ENCODE measurements at places on chromosomes 2 and 18. TPM values are rescaled to one million over a fixed set of nuclear protein-coding genes. Genes with fewer than 3 reads are reported as not detected.

IL18RAP gene
- total RNA-seq, result 3.7 TPM

LYPD6 gene
- total RNA-seq, result not detected

HTR2B gene
- not detected for total RNA-seq

TGFA gene
- 0.69 TPM for total RNA-seq

GPR39 gene
- total RNA-seq, result not detected

DNA sequence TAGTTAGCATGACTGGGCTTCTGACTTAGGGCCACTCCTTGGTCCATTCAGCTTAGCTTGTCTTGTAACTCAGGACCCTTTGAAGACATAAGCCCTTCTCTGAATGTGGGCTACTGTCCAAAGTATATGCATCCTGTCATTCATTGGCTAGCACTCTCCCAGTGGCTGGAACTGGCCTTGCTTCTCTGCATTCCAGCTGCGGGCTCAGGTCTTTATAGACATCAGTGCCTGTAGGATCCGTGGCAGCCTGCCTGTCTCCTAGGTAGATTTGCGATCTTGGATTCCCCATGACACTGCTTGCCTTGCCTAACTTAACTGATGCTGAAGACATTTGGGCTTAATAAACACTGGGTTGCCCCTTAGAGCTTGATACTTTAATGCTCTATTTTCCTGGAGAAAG lies 170.1 kb downstream of the DCC start:
- no peak for ATAC-seq
- H3K27me3 ChIP-seq, result no peaks in the 10 kb centered on the region
- no peaks in the 10 kb centered on the region for H3K36me3 ChIP-seq
- no peak overlapping the region for H3K4me3 ChIP-seq

DNA sequence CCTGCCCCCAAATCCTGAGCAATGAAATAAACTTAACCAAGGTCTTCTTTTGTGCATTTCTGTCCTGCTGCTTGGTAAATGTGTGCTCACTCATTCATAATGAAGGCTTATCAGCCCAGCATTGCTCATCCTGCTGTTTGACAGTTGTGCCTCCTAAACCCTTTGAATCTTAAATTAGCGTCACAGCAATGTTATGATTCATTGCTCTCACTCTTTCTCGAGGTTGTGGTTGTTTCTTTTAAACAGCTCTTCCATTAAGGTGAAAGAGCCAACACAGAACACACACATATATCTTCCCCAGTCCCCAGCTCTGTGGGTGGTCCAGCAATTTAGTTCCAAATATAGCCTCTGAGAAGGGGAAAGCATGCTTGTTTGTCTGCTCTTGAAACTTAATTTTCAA lies 84.0 kb downstream of the EVA1A start:
- peak; percentile 46 for ATAC-seq
- no peak overlapping the region for H3K27ac ChIP-seq
- H3K4me1 ChIP-seq, result no peaks in the 10 kb centered on the region
- H3K36me3 ChIP-seq, result no peaks in the 10 kb centered on the region
- peaks cover 23% of the 10 kb centered on the region for H3K27me3 ChIP-seq
- H3K4me3 ChIP-seq, result no peak overlapping the region

GRCh38 chr2:55948176-55948923 lies 24.8 kb upstream of the EFEMP1 start:
- H3K4me3 ChIP-seq, result no peak overlapping the region
- H3K4me1 ChIP-seq, result no peaks in the 10 kb centered on the region
- H3K36me3 ChIP-seq, result no peaks in the 10 kb centered on the region
- no peak for ATAC-seq
- peaks cover 4% of the 10 kb centered on the region for H3K27me3 ChIP-seq
- H3K27ac ChIP-seq, result no peak overlapping the region

DNA sequence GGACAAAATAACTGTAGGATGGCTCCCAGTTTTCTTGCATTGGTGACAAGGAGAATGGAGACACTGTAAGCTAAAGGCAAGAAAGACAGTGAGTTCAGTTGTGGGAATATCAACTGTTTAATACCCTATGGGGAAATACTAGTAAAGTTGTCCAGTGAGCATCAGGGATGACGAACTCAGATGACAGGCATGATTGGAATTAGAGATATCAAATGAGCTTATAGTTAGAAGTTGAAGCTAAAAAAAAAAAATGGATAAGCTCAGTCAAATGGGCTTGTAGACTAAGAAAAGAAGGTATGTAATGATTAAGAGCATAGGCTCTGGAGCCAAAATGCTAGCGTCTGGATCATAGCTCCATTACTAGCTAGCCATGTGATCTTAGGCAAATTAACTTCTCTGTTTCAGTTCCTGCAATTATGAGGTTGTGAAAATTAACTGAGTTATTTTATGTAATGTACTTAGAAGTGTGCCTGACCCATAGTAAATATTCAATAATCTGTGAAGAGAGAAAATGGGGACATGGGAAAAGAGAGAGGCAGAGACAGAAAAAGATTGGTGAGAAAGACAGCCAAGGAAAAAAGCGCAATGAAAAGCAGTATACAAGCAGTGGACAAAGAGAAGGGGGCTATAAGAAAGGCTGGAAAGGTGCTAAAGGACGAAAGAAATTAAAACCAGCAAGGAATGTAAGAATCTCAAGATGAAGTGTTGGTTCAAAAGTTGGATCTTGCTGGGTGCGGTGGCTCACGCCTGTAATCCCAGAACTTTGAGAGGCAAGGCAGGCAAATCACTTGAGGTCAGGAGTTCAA lies 95.7 kb upstream of the SLC39A10 start:
- no peak for ATAC-seq
- peaks cover 33% of the 10 kb centered on the region for H3K4me1 ChIP-seq
- peak overlapping the region; percentile 87 for H3K4me3 ChIP-seq

- no peak overlapping the region for H3K27ac ChIP-seq
- no peaks in the 10 kb centered on the region for H3K4me1 ChIP-seq
- H3K27me3 ChIP-seq, result peaks cover 18% of the 10 kb centered on the region
- no peaks in the 10 kb centered on the region for H3K36me3 ChIP-seq
These were observed 125.5 kb upstream of the SPATS2L start for GRCh38 chr2:200180943-200181342.

DNA sequence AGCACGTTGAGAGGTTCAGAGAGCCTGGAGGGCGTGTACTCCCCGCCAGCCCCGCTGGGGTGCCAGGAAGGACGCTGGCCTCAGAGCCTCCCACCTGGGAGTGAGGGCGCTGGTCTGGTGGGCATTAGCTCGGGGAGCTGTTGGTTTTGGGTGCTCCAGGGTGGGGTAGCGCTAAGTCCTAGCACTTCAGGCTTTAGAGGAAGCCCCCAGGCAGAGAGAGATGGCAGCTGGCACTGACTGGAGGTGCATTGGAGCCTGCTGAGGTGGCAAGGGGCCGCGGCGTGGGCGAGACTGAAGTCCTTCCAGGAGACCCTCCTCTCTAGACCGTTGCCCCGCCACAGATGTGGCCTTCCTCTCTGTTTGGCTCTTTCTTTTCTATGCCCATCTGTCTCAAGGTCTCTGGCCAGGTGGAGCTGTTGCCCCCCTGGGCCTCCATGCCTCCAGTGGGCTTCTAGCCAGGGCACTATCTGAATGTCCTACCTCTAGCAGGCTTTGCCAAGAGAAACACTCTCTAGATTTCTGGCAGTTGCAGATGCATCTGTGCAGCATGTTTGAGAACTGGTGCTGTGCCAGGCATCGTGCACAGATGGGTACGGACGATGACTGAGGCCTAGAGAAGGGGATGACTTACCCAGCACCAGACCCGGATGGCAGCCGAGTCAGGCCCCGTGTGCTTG lies 6.6 kb downstream of the CAPN10 start:
- ATAC-seq, result no peak
- no peaks in the 10 kb centered on the region for H3K27me3 ChIP-seq
- H3K36me3 ChIP-seq, result peaks cover 19% of the 10 kb centered on the region
- H3K4me1 ChIP-seq, result peaks cover 14% of the 10 kb centered on the region

GRCh38 chr2:44566059-44566458 lies 204.3 kb downstream of the CAMKMT start:
- no peaks in the 10 kb centered on the region for H3K36me3 ChIP-seq
- peaks cover 11% of the 10 kb centered on the region for H3K4me1 ChIP-seq
- H3K4me3 ChIP-seq, result no peak overlapping the region
- no peak overlapping the region for H3K27ac ChIP-seq
- no peaks in the 10 kb centered on the region for H3K27me3 ChIP-seq

GRCh38 chr2:100964222-100964621 lies 37.9 kb upstream of the RPL31 start:
- peaks cover 7% of the 10 kb centered on the region for H3K4me1 ChIP-seq
- ATAC-seq, result no peak
- H3K4me3 ChIP-seq, result no peak overlapping the region
- H3K27ac ChIP-seq, result no peak overlapping the region
- H3K27me3 ChIP-seq, result no peaks in the 10 kb centered on the region

- no peaks in the 10 kb centered on the region for H3K36me3 ChIP-seq
- no peak overlapping the region for H3K27ac ChIP-seq
- ATAC-seq, result no peak
- H3K4me3 ChIP-seq, result no peak overlapping the region
These were observed 1.9 kb downstream of the GLI2 start for GRCh38 chr2:120737340-120738101.

DNA sequence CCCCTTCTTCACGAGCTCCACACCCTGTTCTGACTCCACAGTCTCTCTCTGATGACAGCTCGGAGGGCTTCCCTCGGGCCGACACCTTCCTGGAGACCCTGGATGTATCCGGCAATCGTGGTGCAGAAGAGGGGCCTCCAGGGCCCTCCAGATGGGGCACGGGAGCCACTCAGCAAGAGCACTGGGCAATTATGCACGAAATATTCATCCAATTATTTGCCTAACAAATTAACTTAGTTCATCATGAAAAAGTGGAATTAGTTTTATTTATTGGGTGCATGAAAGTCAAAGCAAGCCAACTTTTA lies 277.3 kb upstream of the HDAC4 start:
- no peaks in the 10 kb centered on the region for H3K36me3 ChIP-seq
- H3K4me1 ChIP-seq, result peaks cover 6% of the 10 kb centered on the region
- no peak overlapping the region for H3K4me3 ChIP-seq
- H3K27me3 ChIP-seq, result peaks cover 5% of the 10 kb centered on the region

DNA sequence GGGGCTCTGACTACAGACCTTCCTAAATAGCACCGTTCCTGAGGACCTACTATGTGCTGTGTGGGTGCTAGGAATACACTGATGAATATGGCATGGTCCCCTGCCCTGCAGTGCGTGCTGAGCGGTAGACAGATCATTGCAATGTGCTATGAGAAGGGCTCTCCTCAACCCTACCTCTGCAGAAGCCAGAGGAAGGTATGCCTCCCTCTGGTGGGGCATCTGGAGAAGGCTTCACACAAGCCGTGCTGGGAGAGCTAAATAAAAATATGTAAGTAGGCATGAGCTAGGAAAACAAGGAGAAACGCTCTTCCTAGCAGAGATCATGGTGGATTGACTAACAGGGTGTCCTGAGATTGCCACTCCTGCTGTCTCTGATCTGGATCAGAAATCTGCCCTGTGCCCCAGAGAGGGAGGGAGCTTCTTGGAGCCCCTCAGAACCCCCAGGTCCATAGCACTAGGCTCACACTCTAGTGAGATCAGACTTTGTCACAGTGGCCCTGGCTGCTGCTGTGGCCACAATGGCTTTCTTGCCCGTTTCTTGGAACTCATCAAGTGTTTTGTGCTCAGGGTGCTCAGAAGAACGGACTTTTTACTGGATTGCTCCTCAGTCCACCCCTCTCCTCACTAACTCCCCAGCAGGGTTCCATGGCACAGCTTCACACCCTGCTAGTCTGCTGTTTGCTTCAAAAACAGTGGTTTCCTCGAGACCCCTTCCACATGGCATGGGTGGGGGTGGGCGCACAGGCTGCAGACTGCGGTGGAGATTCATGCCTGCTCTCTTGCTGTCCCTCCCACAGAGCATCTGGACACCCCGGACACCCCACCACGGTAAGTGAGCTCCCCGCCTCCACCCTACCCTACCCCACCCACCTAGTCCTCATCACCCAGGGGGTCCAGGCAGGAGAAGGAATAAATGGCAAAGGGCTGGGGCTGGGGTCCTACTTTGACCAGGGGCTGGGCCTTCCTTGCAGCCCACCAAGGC lies 14.2 kb downstream of the SIGLEC15 start:
- no peak overlapping the region for H3K4me3 ChIP-seq
- peak; percentile 55 for ATAC-seq
- no peak overlapping the region for H3K27ac ChIP-seq
- H3K27me3 ChIP-seq, result peaks cover 35% of the 10 kb centered on the region
- peaks cover 9% of the 10 kb centered on the region for H3K4me1 ChIP-seq

All from activated T-helper 17 cell treated with anti-CD3 and anti-CD28 coated beads, Interleukin-2, amount 50 U/mL, for 72 hours (primary cell).